ENCODE measurements at places on chromosomes 5 and 9.
A peak's percentile ranks its signal among the peaks of the same experiment; 100 is the strongest.

- DNase-seq = no peak
Observed at GRCh38 chr5:17239953-17240352, 22.5 kb downstream of the BASP1 start.

DNA sequence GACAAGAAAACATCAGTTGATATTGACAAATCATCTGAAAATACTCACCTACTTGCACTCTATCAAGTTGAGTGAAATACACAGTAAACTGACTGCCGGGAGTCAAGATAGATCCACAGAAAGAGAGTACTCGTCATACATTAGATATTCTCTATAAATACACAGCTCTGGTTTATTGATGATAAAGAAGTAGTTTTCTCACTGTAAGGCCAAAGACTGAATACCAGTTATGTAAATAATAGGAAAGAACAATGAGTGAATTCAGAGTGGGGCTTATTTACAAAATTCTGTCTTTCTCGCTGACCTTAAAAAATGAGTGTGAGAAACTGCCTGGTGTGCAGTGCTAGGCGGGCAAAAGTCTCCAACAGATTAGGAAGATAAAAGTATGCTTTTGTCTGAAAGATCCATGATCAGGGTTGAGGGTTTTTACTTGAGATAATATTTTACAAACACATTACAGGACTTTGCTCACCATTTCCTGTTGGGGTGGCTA lies 341.0 kb downstream of the KCTD16 start:
- no peak for DNase-seq

DNA sequence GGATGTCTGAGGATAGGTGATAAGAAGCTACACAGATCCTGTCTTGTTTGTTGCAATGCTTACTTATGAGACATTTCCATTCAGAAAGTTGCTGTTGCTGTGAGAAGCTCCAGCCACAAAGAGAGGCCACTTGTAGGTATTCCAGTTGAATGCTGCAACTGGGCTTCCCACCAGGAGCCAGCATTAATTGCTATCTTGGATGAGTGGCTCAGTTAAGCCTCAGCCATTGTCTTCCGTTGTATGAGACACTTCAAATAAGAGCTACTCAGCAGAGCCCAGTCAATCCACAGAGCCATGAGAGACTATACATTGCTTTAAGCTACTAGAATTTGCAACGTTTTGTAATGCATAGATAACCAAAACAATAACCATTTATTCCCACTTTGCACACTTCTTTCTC lies 104.3 kb upstream of the ARRDC3 start:
- no peak for DNase-seq

GRCh38 chr9:98774746-98775145 lies 21.6 kb downstream of the ANKS6 start:
- peak; percentile 24 for DNase-seq

DNA sequence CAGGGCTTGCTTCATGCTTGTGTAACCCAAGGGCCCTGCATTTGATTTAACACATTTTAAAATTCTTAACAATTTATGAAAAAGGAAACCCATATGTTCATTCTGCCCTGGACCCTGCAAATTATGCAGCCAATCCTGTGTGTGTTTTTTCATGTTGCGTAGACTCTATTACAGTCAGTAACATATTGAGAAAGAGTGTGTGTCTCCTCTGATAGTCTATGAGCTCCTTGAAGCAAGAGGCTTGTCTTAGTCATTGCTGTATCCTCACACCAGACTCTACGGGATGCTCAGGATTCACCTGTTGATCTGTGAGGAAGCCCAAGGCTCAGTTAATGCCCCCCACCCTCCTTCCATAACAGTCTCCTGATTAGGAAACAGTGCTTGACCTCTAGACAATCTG lies 177.3 kb upstream of the DMAC1 start:
- no peak for DNase-seq
